AML-193 (cell line): ENCODE measurements at places on chromosomes 7 and 10.

DNA sequence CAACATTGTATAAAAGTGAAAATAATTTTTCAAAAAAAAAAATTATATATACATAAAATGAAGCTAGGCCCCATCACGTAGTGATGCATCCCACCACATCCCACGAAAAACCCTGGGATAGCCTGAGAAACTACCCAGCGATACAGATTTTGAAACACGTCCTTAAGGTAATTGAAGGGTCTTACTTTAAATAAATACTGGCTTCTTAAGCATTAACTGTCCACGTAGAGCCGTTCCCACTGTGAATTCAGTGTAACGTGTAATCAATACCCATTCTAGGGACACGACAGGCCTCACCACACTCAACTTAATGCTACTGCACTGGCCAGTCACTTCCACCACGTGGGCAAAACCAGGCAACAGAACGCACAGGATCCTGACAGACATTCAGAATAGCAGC lies 4.0 kb downstream of the ANKRD61 start:
- no peak for DNase-seq

DNA sequence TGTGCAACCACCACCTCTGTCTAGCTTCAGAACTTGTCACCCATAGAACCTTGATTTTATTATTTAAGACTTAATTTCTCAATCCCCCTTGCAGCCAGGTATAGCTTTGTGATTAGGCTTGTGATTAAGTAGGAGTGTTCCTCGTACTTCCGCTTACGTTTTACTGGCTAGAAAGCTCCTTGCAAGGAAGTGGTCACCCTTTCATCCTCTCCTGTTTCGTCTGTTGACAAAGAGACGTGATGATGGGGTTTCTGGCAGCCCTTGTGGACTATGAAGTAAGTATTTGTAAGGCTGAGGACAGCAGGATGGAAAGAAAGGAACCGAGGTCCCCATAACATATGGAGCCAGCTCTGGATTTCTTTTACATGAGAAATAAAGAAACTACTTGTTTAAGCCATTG lies 86.5 kb upstream of the KDM7A start:
- no peak for DNase-seq

DNA sequence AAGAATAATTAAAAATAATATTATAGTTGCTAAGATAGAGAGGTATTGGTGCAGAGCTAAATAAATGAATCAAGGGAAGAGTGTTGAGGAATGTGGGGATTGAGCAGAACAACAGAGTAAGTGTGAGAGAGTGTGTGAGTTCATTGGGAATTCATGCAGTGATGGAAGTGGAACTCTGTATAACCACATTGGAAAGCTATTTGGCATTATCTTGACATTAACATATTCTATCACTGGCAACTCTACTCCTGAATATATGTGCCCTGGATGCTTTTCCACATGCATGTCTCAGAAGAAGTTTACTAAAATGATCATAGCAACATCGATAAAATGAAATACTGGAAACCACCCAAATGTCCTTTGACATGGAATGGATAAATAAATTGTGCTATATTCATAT lies 164.1 kb downstream of the SEMA3E start:
- DNase-seq, result no peak

GRCh38 chr7:81810476-81811155 lies 40.8 kb upstream of the HGF start:
- peak; percentile 50 for DNase-seq

DNA sequence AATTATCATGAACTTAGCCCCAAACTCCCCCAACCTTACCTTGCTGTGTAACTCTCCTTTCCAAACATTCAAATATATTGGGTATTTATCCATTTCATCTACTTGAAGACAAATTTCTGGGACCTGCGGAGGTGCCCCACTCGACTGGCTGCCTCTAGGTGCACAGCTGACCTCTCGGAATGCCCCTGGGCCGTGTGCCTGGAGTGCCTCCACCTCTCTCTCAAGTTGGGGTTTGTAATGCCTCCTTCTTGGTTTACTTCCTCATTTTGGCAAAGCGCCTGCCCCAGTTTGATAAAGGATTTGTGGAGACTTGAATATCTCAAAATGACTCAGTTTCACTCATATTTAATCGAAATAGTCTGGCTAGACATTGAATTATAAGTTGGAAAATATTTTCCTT lies 16.6 kb downstream of the ZNF777 start:
- DNase-seq, result peak; percentile 2

- DNase-seq, result no peak
These were observed 68.8 kb upstream of the PITRM1 start for GRCh38 chr10:3241274-3241921.

DNA sequence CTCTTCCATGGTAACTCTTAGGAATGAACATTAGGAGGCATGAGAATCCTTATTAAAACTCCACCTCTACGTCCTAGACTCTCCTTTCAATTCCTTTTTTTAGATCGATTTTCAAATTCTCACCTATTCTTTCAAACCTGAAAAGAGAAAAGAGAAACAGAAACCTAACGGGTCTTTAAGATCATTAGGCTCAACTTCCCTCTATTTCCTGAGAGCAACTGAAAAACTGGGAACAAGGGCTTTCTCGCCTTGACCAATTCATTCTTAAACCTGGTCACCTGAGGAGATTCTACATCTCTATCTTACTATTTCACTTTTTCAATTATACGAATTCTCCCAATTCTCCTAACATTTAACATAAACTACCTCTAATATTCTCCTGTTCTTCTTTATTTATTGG lies 2.8 kb downstream of the TFEC start:
- DNase-seq, result no peak

DNA sequence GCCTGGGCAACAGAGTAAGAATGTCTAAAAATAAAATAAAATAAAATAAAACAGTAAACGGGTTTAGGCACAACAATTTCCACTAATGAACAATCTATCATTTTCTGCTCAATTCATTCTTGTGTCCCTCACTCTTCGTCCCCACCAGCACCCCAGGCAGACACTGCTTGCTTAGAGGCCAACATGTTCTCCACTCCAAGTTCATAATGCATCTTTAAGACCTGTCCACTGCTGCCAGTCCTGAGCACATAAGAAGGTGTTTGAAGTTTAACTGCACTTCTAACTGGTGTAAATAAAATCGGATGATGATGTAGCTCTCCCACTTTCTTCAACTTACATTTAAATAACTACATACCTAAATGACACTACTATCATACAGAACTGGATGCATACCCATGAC lies 13.2 kb downstream of the PDLIM1 start:
- no peak for DNase-seq
